ENCODE measurements at places on chromosomes 2 and 18. TPM values are rescaled to one million over a fixed set of nuclear protein-coding genes. Genes with fewer than 3 reads are reported as not detected.

Gene CYP1B1
- 6.9 TPM for total RNA-seq

Gene DPYSL5
- total RNA-seq = not detected

Gene SP110
- total RNA-seq = 51.3 TPM

Gene RTP5
- total RNA-seq = 0.25 TPM

Gene INO80C
- total RNA-seq = 29.3 TPM

Gene RSAD2
- 0.17 TPM for total RNA-seq

Gene ACKR3
- 1.6 TPM for total RNA-seq

Gene CXCR2
- not detected for total RNA-seq

Gene RIF1
- total RNA-seq = 74.1 TPM

Gene PLEK
- 19.9 TPM for total RNA-seq

Gene CD8A
- total RNA-seq = 433 TPM

Gene DSG1
- total RNA-seq = not detected

Gene NCKAP1
- 7.1 TPM for total RNA-seq
